Right lung (tissue), 10 donors: ENCODE measurements at places on chromosomes 16 and 17.

DNA sequence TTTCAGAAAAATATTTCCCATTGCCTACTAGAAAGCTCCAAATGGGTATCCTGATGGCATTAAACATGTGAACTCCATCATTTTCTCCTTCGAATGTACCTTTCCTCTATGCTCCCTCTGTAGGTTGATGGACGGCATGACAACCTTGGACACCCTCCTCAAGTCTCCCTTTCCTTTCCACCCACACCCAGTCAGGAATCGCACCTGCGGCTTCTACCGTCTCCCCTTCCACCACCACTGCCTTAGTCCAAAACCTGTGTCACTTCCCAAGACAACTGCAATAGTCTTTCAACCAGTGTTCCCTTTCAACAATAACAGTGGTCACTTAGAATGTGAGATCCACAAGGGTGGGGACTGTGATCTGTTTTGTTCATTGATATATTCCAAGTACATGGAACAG, 233.1 kb upstream of the AXIN2 start:
- DNase-seq = no peak

DNA sequence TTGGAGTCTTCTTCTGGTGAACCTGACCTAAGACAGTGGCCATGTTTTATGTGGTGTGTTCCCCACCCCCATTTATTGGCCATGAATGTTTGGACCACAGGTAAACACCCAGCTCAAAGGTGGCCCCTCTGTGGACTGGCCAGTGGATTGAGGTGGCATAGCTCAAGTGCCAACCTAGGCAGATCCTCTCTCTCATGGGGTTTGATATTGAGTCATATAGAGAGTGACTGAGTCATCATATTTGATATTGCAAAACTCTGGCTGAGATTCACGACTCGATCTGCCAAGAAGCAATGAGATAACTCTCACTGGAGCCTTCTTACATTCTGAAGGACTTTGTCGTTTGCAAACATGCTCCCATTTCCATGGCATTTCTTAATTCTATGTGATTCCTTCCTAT, 10.5 kb upstream of the TEKT3 start:
- DNase-seq = peak; percentile 74

DNA sequence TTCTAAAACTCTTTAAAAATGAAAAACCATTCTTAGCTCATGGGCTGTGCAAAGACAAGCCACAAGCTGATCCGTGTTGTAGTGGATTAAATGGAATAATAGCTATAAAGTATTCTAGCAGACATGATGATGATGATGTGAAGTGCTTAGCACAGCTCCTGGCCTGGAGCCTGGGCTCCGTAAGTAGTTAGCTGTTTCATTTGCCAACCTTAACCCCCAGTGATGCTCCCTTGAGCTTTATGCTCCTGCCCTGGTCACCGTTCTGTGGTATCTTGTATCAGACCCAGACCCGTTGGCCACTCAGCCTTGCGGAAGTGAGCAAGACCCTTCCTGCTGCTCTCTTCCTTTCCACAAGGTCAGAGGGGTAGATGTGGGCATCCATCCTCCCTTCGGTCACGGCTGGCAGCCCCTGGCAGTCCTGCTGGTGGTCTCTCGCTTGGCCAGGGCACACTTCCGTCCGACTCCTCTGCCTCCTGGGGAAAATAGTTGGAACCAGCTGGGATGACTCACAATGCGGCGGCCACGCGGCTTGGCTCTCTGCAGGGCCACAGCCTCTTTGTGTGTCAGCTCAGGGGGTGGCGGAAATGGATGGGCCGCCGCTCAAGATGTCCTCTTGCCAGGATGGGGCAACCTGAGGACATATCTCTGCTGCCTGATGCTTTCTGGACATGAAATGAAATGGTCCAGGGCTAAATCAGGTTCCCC, 79.1 kb downstream of the GPR139 start:
- DNase-seq = peak; percentile 29

DNA sequence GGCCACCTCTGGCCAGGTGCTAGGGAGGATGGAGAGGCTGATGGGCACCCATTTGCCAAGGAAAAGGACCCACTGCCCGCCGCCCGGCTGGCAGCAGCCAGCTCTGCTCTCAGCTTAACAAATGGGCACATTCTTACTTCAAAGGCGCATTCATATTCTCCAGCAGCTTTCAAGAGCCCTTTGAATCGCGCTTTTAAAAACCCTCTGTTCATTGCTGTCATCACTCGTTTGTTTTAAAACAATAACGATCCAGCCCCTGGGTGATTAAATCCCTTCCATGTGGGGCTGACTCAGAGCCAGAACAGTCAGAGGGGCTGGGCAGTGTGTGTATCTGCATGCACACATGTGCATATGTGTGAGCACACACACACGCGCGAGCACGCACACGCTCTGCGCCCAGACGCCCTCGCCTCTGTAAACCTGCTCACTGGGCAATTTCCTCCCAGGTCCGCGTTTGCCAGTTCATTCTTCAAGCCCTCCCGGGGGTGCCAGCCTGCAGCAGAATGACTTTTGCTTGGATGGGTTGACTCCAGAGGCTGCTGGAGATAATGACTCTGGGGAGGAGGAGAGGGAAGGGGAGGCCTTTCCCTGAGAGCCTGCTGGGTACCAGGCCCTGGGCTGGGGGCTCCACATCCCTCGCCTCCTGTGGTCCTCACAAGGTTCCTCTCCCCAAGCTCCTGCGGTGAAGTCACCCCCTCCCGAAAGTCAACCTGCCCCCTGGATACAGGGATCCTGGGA, 133.1 kb downstream of the SDK2 start:
- no peak for DNase-seq

GRCh38 chr16:89545831-89546574, 14.5 kb upstream of the RPL13 start:
- peak; percentile 51 for DNase-seq

DNA sequence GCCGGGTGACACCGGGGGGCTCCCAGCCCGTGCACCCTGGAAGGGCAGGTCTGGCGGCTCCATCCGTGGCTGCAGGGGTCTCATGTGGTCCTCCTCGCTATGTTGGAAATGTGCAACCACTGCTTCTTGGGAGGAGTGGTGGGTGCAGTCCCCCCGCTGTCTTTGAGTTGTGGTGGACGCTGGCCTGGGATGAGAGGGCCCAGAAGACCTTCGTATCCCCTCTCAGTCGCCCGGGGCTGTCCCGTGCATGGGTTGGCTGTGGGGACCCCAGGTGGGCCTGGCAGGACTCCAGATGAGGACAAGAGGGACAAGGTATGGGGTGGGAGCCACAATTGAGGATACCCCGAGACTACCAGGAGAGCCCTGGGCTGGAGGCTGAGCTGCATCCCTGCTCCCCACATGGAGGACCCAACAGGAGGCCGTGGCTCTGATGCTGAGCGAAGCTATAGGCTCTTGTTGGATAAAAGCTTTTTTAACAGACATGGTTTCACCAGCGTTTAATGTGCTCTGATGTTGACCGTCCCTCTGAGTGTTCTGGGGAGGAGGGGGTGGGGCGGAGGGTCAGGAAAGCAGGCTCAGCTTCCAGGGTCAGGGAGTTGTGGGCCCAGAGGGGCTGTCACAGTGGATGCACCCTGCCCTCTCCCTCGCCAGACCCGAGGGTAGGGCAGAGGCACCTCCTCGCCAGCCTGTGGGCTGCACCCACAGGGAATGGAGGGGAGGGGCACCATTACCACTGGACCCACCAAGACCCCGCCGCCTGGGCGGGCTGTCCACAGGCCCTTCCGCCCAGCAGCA, 5.4 kb downstream of the SPATA2L start:
- no peak for DNase-seq
